ENCODE measurements at places on chromosomes 11 and 22. TPM values are rescaled to one million over a fixed set of nuclear protein-coding genes. Genes with fewer than 3 reads are reported as not detected.

- no peaks in the 10 kb centered on the region for H3K4me1 ChIP-seq
- no peaks in the 10 kb centered on the region for H3K27me3 ChIP-seq
- H3K27ac ChIP-seq: no peak overlapping the region
- no peak overlapping the region for H3K4me3 ChIP-seq
- DNase-seq: no peak
Measured at GRCh38 chr22:50708474-50708873, 29.5 kb upstream of the ACR start.

GRCh38 chr22:48052621-48052890 is 1290.1 kb downstream of the TBC1D22A start:
- H3K27ac ChIP-seq: no peak overlapping the region
- H3K4me3 ChIP-seq: no peak overlapping the region

DNA sequence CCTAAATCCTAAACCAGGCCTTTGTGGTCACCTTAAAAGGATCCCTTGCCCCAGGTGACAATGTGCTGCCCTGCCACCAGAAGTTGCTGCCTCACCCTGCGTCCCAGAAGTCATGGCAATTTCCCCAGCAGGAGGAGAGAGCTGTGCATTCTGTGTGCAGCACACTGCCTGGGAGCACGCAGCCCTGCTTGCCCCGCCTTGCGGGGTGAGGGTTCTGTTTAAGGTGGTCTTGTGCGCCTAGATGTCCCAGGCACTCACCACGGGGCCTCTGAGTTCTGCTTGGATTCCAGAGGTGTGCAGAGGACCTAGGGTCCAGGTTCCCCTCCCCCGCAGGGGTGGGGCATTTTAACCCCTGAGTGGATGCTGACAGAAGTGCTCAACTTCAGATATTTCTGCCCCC is 95.0 kb downstream of the GRAMD1B start:
- H3K4me3 ChIP-seq: no peak overlapping the region
- H3K36me3 ChIP-seq: no peaks in the 10 kb centered on the region
- no peak overlapping the region for H3K27ac ChIP-seq

DNA sequence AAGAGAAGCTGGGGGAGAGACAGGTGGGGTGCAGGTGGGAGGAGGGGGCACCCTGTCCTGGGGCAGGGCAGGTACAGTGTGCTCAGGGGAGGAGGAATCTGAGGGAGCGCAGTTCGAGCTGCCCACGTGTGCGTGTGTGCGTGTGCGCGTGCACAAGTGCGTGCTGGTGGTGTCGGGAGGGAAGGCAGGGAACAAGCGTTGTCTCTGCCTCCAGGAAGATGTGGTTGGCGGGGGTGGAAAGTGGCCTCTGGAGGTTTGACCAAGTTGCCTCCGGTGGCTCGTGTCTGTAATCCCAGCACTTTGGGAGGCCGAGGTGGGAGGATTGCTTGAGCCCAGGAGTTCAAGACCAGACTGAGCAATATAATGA is 49.9 kb upstream of the THY1 start:
- no peak overlapping the region for H3K27ac ChIP-seq
- no peaks in the 10 kb centered on the region for H3K27me3 ChIP-seq
- no peaks in the 10 kb centered on the region for H3K36me3 ChIP-seq
- no peak overlapping the region for H3K4me3 ChIP-seq

DNA sequence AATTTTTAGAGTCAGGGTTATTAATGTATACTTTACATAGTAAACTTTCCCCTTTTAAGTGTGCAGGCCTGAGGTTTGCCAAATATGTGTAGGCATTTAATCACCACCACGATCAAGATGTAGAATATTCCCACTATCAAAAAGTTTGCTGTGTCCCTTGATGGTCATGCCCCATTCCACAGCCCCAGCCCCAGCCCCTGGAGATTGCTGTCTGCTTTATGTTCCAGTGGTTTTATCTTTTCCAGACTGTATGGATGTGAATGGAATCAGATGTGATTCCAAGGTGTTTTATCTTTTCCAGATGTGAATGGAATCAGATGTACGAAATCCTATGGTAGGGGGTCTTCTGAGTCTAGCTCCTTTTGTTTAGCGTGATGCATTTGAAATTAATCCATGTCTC is 93.1 kb upstream of the B3GAT1 start:
- H3K27ac ChIP-seq: no peak overlapping the region
- H3K27me3 ChIP-seq: no peaks in the 10 kb centered on the region
- DNase-seq: no peak
- H3K4me1 ChIP-seq: no peaks in the 10 kb centered on the region
- no peak overlapping the region for H3K4me3 ChIP-seq

DNA sequence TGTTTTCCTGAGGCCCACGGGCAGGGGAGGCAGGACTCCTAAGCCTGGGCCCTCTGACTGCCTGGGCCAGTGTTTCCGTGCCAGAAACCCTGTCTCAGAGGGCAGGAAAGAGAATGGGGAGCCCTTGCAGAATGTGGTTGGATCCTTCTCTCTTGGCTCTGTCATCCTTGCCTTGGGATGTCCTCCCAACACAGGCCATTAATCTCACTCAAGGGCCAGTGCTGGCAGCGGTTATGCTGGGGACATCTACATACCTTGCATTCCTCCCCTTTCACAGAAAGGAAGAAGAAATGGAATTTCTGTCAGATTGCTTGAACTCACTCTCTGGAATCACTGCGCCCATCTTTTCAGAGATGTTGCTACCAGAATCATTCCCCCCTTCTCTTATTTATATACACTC is 296.9 kb downstream of the KIRREL3 start:
- no peaks in the 10 kb centered on the region for H3K27me3 ChIP-seq
- no peaks in the 10 kb centered on the region for H3K4me1 ChIP-seq
- H3K36me3 ChIP-seq: no peaks in the 10 kb centered on the region
- H3K4me3 ChIP-seq: no peak overlapping the region
- H3K27ac ChIP-seq: no peak overlapping the region

- no peak for DNase-seq
- no peaks in the 10 kb centered on the region for H3K27me3 ChIP-seq
- no peak overlapping the region for H3K27ac ChIP-seq
- H3K4me1 ChIP-seq: no peaks in the 10 kb centered on the region
- H3K4me3 ChIP-seq: peak overlapping the region; percentile 79
Measured at GRCh38 chr11:43681401-43681942, 934 bp downstream of the HSD17B12 start.

DNA sequence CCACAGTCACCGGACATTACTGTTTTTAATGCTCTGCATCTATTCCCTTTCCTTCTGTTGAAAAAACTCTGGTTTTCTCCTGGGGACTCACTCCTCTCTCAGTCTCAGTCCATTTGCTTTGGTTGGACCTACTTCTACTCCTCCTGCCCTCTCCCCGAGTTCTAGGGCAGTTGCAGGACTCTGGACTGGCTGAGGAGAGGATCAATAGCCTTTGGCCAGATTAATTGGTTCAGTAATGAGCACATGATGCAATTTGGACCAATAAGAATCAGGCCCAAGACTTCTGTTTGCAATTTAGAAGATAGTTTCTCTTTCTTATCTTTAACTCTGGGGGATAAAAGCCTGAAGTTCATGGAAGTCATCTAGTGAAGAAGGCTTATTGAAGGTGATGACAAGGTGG is 15.3 kb upstream of the TPH1 start:
- H3K4me3 ChIP-seq: no peak overlapping the region
- no peaks in the 10 kb centered on the region for H3K27me3 ChIP-seq
- DNase-seq: no peak
- no peaks in the 10 kb centered on the region for H3K4me1 ChIP-seq

DNA sequence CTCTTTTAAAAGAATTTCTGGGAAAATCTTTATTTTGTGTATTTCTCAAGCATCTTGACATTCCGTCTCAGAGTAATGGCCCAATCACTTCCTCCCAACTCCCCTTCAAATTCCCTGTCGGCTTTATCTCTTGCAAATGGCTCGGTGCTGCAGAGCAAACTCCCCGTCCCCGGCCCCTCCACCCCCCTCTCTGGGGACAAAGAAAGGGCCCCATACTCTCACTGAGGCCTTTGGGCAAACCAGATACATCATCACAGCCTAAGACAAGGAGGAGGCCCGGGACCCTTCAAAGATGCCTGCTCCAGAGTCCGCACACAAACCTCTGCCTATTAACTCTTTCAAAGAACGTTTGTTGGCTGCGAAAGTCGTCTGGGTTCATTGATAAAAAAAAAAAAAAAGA is 3.9 kb upstream of the SMIM38 start:
- peaks cover under 1% of the 10 kb centered on the region for H3K4me1 ChIP-seq
- no peak overlapping the region for H3K27ac ChIP-seq
- no peaks in the 10 kb centered on the region for H3K36me3 ChIP-seq
- no peaks in the 10 kb centered on the region for H3K27me3 ChIP-seq
- no peak overlapping the region for H3K4me3 ChIP-seq

- no peak for DNase-seq
- H3K4me3 ChIP-seq: no peak overlapping the region
- no peaks in the 10 kb centered on the region for H3K4me1 ChIP-seq
- no peaks in the 10 kb centered on the region for H3K36me3 ChIP-seq
- no peaks in the 10 kb centered on the region for H3K27me3 ChIP-seq
Measured at GRCh38 chr11:69120096-69120875, 35.4 kb upstream of the SMIM38 start.

DNA sequence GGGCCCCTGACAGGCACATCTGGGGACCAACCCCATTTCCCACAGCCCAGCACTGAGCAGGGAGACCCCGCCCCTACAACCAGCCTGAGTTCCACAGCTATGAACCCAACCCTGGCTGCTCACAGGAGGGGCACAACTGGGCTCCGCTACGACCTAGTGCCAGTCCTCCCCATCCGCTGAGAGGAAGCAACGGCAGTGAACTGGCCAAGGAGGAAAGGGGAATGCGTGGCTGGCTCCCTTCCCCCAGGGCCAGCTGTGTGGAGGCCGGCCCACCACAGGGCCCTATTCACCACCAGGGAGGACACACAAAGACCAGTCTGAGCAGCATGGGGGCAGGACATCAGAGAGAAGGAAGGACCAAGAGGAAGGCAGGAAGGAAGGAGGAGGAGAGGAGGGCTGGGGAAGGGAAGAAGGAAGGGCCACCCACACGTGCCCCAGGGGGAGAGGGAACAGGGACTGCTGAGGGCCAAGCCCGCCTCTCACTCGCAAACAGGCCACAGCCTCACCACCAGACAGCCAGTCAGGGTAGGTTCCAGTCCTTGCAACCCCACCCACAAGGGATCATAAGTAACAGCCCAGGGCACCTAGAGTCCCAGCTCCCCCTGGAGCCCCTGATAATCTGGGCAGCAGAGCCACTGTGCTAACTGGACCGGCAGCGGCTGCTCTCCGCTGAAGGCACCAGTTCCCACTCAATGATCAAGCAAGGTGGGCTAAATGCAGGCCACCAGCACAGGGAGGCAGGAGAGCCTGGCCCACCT is 8.5 kb upstream of the GAL3ST1 start:
- no peak overlapping the region for H3K27ac ChIP-seq
- H3K4me3 ChIP-seq: no peak overlapping the region
- peaks cover 5% of the 10 kb centered on the region for H3K36me3 ChIP-seq
- no peaks in the 10 kb centered on the region for H3K27me3 ChIP-seq
- H3K4me1 ChIP-seq: no peaks in the 10 kb centered on the region
- DNase-seq: no peak

DNA sequence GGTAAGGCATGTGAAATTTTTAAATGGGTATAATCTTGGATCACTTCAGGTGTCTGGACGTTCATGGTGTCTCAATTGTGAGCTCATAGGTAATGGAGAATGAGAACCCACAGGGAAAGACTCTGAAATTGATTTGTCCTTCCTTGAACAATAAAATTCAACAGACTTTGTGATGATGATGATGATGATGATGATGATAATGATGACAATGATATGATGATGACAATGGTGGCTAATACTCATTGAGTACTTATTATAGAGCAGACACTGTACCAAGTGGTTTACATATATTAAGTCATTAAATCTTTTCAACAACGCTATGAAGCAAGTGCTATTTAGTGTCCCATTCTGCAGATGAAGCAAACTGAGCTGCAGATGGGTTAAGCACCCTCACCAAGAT is 86.6 kb upstream of the BDNF start:
- H3K4me3 ChIP-seq: no peak overlapping the region
- no peaks in the 10 kb centered on the region for H3K4me1 ChIP-seq
- DNase-seq: no peak
- H3K36me3 ChIP-seq: no peaks in the 10 kb centered on the region

DNA sequence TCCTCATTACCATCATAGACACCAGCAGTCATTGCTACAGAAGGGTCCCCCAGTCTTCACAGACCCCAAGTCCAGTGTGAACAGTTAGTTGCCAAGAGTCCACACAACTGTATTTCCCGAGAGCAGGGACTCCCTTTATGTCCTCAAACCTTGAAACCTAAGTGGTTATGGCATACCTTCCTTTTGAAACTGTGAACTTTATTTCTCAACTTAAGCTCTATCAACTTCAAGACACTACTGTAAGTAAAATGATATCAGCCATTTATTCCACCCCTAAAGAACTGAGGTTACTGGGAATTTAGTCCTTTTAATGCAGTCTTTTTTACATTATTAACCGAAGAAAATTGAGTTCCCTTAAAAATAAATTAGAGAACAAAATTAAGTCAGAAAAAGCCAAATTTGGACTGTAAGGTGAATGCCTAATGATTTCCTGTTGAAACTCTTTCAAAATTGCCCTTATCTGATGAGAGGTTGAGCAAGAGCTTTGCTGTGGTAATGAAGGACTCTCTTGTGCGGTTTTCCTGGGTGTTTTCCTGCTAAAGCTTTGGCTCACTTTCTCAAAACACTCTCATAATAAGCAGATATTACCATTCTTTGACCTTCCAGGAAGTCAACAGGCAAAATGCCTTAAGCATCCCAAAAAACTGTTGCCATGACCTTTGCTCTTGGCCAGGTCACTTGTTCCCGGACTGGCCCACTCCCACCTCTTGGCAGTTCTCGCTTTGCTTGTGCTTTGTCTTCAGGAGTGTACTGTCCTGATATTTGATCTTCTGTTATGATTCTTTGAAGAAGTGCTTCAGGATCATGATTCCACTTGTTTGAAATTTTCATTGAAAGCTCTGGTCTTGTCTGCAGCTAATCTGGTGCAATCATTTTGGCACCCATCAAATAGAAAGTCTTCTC is 765.4 kb upstream of the ANO3 start:
- H3K27ac ChIP-seq: no peak overlapping the region
- no peaks in the 10 kb centered on the region for H3K36me3 ChIP-seq

DNA sequence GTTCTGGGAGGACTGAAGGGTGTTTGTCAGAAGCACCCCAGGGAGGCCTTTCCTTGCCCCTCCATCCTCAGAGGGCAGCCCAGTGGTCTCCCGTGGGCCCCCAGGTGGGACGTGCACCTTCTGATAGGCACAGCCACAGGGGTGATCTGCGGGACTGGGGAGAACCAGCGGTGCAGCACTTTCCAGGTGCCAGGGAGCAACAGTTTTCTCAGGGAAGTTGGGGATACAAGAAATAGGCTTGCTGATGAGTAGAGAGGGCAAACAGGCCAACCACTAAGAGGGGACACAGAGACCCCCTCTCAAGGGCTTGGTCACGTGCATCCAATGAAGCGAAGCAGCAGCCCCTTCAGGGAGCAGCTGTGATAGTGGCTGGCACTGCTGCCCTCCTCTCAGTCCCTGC is 107.1 kb upstream of the BID start:
- DNase-seq: no peak
- H3K4me1 ChIP-seq: no peaks in the 10 kb centered on the region
- no peaks in the 10 kb centered on the region for H3K27me3 ChIP-seq
- no peaks in the 10 kb centered on the region for H3K36me3 ChIP-seq
- no peak overlapping the region for H3K27ac ChIP-seq

Gene CDC45
- 2.2 TPM for total RNA-seq

Gene TRIM51
- total RNA-seq: not detected

Gene CCDC73
- 1.6 TPM for total RNA-seq

Gene OR51E1
- total RNA-seq: 0.28 TPM

Gene LRFN4
- 1.3 TPM for total RNA-seq

Gene PDE3B
- 1.2 TPM for total RNA-seq

Gene CASP1
- total RNA-seq: 10.5 TPM

Gene GDPD4
- not detected for total RNA-seq

Gene C22orf39
- 25.7 TPM for total RNA-seq

Gene TPCN2
- 23.7 TPM for total RNA-seq

Gene FZD4
- total RNA-seq: 26.6 TPM

Gene PGA5
- total RNA-seq: not detected

Data from ovary (tissue), 10 donors.